ENCODE measurements at places on chromosomes 7 and 10.

DNA sequence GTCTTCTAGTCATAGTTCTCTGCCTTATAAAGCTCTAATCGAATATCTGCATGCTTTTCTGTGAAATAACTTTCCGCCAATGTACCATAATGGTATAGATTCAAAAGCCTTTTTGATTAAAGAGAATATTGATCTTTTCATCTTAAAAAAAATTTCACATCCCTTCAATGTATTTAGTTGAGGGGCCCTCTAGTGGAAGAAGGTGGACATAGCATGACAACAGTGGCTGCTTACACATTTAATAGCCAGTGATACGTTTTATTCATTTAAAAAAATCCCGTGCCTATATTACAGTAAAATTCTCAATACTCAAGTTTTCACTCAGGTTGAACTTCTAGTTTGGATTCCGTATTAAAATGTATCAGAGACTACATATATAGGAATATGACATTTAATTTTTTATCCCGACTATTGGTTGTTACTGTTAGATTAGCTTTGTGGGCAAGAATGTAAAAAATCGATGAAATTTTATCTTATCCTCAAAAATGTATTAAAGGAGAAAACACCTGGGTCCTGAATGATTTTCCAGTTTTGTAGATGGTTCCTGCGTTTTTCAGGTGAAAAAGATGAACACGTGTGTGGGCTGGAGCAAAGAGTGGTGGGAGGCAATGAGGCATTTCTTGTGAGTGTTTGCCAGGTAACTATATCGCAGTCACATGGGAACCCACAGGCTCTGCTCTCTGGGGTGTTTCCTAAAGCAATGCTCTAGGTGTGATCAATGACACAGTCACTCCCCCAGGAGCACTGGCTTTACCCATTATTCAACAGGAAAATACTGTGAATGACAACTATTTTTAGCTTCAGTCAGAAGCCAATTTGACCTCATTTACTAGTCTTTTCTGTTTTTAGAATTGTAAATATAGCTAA, 24.1 kb upstream of the PNLIP start:
- peak; percentile 48 for ATAC-seq

- ATAC-seq = no peak
These were observed 49.2 kb upstream of the KCNMA1 start for GRCh38 chr10:77686650-77687417.

GRCh38 chr10:87915989-87916388, 52.6 kb downstream of the PTEN start:
- ATAC-seq = peak; percentile 47

GRCh38 chr10:91567815-91568214, 65.1 kb downstream of the PPP1R3C start:
- no peak for ATAC-seq

GRCh38 chr7:70014472-70015177, 416.4 kb downstream of the AUTS2 start:
- no peak for ATAC-seq

- ATAC-seq = no peak
These were observed 30.2 kb downstream of the TAS2R16 start for GRCh38 chr7:122965306-122965705.

GRCh38 chr7:2017481-2017891, 215.3 kb downstream of the MAD1L1 start:
- no peak for ATAC-seq

- peak; percentile 60 for ATAC-seq
These were observed 437.5 kb upstream of the MBL2 start for GRCh38 chr10:53209944-53210611.

DNA sequence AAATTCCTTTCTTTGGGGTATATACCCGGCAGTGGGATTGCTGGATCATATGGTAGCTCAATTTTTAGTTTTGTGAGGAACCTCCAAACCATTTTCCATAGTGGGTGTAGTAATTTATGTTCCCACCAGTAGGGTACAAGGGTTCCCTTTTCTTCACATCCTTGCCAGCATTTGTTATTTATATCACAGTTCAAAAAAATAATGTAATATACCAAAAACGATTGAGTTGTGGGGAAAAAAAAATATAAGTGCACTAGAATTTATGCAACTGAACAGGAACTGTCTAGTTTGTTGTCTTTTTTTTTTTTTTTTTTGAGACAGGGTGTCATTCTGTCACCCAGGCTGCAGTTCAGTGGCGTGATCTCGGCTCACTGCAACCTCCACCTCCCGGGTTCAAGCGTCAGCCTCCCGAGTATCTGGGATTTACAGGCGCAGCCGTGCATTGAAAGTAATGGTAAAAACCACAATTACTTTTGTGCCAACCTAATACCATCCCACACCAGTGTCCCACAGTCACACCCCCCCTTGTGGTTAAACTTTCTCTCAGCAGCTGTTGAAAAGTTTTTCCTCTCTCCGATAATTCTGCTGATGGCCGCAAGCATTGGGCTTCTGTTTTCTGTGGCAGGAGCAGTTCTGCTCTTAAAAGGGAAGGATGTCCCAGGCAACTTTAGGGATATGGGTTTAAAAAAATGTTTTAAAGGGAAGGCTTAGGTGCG, 6.8 kb upstream of the LAT2 start:
- peak; percentile 53 for ATAC-seq

- no peak for ATAC-seq
These were observed 59.4 kb upstream of the MXI1 start for GRCh38 chr10:110147961-110148360.
